ENCODE measurements at places on chromosomes 7 and 10.

- DNase-seq = no peak
Observed at GRCh38 chr10:9645404-9645803, 1372.3 kb upstream of the CELF2 start.

GRCh38 chr10:73183667-73184281, 15.9 kb downstream of the FAM149B1 start:
- DNase-seq = no peak

DNA sequence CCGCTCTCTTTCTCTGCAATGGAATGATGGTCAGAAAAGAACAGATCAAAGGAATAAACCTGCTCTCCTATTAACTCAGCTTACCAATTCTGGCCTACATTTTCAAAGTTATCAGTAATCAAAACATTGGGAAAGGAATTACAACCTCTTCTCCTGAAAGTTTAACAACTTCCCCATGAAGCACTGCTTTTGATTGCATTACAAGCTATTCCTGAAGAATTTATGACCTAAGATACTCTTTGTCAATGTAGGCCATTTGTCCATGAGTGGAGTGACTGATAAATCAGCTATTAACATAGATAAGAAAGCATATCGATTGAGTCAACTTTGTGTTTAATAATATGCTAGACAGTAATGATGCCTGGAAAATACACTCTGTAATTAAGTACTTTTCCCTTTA, 271.7 kb upstream of the C7orf33 start:
- no peak for DNase-seq

DNA sequence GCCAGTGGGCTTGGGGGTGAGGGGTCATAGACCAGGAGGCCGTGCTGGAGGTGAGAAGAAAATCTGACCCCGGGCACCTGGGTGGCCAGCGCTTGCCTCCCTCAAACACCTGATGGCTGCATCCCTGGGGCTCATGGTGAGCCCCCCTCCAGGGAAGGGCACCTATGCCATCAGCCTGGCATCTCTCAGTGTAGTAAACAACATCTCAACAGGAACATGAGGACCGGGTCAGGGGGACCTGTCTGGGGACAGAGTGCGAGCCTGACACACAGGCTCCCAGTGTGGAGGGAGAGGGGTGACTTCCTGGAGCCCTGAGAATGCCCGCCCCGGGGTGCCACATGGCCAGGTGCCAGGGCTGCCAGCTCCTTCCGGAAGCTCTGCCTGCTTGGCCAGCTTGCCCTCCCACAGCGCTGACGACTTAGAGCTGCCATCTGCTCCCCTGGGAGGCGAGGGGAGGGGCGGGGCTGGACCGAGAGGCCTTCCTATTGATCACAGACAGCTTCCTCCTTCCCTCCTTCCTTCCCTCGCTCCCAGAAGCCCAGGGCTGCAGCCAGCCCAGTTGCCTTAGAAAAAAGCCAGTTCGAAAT, 12.3 kb downstream of the STX1A start:
- peak; percentile 11 for DNase-seq

GRCh38 chr10:26095781-26096180, 120.8 kb upstream of the GAD2 start:
- DNase-seq = no peak

DNA sequence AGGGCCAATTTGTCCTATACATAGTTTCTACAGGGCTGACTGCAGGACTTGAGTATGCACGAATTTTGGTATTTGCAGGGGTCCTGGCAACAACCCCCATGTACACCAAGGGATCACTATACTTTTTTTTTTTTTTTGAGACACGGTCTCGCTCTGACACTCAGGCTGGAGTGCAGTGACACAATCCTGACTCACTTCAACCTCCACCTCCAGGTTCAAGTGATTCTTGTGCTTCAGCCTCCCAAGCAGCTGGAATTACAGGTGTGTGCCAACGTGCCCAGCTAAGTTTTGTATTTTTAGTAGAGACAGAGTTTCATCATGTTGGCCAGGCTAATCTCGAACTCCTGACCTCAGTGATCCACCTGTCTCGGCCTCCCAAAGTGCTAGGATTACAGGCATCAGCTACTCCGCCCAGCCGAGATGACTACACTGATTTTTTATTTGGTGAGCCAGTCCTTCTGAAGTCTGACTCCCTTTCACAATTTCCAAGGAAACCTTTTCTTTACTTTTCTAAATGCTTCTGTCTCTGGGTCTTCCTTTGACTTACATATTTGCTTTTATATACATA, 19.8 kb downstream of the CFAP70 start:
- no peak for DNase-seq

DNA sequence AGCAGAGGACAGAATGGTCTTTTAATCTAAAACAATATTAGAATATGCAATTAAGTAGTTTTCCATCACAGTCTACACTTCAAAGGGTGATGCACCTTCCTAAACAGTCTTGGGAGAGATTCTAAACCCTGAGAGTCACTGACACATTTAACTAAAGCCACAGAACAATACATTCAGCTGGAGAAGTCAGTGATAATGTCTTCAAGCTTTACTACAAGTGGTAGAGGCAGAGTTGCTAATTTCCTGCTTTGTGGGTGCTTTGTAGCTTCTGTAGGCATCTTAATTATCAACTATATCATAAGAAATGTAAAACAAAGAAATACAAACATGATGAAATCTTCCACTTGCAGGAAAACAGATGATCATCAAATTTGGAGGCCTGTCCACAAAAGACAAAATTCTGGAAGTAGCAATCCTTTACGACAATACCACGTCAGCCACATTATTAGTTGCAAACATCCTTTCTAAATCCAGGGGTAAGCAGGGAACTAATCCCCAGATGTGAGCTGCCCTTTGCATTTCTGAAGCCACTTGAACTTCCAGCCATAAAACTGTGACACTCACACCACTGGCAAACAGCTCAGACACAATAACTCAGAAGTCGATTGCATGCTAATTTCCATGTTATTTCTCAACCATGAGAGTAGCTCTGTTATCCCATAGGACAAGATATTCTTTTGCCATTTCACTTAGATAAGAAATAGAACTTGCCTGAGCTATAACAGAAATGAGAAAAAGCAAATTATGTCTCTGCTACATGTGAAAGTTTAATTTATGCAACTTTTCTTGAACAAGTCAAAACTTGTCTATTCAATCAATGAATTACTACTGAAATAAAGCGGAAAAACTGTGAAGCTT, 212.2 kb downstream of the FAM107B start:
- no peak for DNase-seq

DNA sequence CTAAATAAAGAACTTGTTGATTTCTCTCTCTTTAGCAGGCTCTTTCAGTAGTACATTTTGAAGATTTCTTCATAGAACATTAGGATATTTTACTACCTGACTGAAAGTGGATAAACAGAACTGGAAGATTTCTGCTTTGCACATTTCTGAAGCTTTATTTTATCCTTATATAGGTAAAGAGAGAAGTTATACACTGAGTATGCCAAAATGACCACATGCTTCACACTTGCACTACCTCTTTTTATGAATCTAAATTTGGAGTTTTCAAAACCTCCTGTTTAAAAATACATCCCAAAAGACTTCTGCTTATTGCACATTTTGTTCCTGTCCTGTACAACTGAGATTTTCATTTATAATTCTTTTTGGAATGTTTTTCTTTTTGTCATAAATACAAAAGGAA, 197.4 kb upstream of the PRPS1L1 start:
- DNase-seq = peak; percentile 0

- DNase-seq = no peak
Observed at GRCh38 chr7:6260291-6261187, 11.9 kb downstream of the CYTH3 start.

GRCh38 chr10:317271-317769, 182.1 kb downstream of the ZMYND11 start:
- no peak for DNase-seq

GRCh38 chr7:2649991-2650390, 18.2 kb downstream of the TTYH3 start:
- no peak for DNase-seq

- no peak for DNase-seq
Observed at GRCh38 chr7:101935521-101936141, 118.2 kb downstream of the CUX1 start.

GRCh38 chr10:79445977-79446757, 743 bp upstream of the ZCCHC24 start:
- DNase-seq = peak; percentile 88

DNA sequence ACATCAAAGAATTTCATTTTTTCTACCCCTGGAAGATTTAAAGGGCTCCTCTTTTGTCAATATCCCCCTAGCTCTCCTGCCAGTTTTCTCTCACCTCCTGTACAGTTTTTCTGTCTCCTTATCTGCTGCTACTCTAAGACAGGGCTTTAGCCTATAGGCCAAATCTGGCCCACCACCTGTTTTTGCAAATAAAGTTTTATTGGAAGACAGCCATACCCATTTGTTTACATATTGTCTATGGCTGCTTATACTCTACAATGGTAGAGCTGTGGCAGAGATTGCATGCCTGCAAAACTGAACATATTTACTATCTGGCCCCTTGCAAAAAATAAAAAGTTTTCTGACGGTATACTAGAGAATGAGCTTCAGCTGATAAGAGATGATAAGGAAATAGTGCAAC, 37.4 kb upstream of the GARS1 start:
- no peak for DNase-seq

- DNase-seq = no peak
Observed at GRCh38 chr7:673681-674453, 52.6 kb upstream of the DNAAF5 start.

DNA sequence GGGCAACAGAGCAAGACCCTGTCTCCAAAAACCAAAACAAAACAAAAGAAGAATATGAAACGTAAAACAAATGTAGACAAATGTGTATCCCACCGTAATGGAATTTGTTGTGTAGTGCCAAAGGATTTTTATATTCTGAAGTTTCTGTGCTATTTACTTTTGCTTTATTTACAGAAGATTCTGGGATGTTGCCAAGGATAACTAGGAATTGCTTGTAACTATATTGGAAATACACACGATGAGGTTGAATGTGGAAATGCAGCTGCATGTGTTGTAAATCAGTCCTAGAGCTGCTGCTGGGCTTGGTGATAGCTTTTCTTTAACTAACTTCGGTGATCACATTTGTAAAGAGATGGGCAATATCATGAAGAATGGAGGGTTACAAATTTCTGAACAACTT, 39.5 kb downstream of the GALNT17 start:
- no peak for DNase-seq

GRCh38 chr10:131211559-131211958, 100.0 kb downstream of the TCERG1L start:
- DNase-seq = no peak

- DNase-seq = no peak
Observed at GRCh38 chr7:156219307-156220077, 407.2 kb upstream of the SHH start.

DNA sequence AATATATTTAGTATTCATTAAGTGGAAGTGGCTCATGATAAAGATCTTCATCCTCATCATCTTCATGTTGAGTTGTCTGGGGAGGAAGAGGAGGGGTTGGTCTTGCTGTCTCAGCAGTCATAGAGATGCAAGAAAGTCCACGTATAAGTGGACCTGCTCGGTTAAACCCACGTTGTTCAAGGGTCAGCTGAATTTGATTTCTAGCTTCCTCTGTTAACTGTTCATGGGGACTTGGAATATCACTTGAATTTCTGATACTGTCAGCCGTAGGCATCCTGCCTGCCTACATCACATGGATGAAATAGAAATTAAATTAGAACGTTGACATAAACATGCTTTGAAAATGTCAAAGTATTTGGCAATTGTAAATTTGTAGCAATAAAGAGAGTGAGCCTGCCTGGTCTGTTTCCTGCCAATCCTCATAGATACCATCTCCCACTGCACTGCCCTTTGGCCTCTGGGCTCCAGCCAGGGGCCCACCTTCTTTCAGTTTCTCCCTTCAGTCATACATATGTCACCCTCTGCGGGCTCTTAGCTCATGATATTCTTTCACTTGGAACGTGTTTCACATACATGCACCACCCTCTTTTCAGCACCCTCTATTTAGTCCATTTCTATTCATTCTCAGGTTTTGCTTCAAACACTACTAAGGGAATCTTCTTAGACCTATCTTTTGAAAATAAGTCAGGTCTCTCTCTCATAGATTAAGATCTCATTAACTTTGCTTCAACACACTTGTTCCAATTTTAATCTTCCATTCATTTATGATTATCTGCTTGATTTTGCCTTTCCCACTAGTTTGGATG, 376.3 kb downstream of the IPMK start:
- DNase-seq = no peak

DNA sequence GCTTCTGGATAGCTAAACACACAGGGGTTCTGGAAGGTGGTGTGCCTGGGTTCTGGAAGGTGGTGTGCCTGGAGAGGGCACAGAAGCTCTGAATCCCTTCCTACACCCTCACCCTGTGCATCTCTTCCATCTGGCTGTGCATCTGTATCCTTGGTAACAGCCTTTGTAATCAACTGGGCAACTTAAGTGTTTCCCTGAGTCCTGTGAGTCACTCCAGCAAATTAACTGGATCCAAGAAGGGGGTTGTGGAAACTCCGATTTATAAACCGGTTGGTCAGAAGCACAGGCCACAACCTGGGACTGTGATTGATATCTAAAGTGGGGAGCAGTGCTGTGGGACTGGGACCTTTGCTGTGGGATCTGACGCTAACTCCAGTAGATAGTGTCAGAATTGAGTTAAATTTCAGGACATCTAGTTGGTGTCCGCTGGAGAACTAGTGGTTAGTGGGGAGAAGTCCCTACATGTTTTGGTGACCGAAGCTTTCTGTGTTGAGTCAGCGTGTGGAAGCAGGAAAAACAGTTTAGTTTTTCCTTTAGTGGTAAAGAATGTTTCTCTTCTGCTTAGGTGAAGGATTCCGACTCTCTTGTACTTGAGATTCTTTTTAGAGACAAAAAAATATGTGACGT, 228.1 kb downstream of the BMPER start:
- no peak for DNase-seq

DNA sequence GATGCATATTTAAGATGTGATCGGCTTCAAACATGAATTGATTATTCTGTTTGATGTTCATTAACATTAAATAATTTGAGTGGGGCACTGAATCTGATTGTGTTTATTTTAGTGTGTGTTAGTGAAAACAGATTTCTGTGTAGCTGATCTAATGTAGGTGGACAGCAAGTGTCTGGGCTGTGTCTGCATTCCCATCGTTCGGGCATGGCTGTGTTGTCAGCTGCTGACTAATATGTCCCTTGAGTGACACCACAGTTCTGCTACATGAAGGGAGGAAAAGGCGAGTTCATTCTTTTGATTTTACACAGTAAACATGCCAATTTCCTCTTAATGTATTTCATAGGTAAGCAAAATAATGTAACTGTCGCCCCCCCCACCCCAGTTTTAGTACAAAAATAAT, 203.0 kb downstream of the CNTNAP2 start:
- DNase-seq = no peak

GRCh38 chr7:4960363-4960762, 1.4 kb upstream of the MMD2 start:
- no peak for DNase-seq

- DNase-seq = peak; percentile 18
Observed at GRCh38 chr7:126993626-126994213, 259.0 kb downstream of the GRM8 start.

DNA sequence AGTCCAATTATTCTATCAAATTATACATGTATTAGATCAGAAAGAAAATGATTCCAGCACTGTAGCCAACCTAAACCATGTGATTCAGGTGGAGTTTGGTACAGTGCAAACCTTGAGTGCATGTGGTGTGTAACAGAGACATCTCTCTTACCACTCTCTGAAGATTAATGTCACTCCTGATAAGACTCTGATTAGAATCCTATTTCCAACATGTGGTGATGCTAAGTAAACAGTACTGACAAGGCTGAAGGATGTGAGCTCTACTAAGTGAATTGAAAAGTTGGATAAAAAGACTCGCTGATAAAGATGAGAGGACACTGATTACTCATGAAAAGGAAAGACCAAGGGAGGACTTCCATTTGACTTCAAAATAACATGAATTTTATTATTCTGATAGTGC, 232.0 kb downstream of the SDK1 start:
- DNase-seq = no peak
